Activated T-cell treated with anti-CD3 and anti-CD28 coated beads, Interleukin-2, amount 50 U/mL, for 24 hours (primary cell): ENCODE measurements at places on chromosomes 1 and 21.

- no peak for DNase-seq
Observed at GRCh38 chr1:5770981-5771765, 221.1 kb downstream of the NPHP4 start.

GRCh38 chr21:33266050-33266788 lies at the start of gene IL10RB:
TSS of gene IL10RB (plus strand) at chr21:33266367. CDS start at chr21:33266466, 99 bp downstream.
- DNase-seq, result peak; percentile 84

DNA sequence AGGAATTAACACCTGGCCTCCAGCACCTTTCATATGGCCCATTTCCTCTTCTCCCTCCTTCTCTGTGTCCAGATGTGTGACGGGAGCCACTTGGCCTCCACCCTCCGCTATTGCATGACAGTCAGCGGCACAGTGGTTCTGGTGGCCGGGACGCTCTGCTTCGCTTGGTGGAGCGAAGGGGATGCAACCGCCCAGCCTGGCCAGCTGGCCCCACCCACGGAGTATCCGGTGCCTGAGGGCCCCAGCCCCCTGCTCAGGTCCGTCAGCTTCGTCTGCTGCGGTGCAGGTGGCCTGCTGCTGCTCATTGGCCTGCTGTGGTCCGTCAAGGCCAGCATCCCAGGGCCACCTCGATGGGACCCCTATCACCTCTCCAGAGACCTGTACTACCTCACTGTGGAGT lies 5.6 kb downstream of the TMEM61 start:
- DNase-seq, result no peak

DNA sequence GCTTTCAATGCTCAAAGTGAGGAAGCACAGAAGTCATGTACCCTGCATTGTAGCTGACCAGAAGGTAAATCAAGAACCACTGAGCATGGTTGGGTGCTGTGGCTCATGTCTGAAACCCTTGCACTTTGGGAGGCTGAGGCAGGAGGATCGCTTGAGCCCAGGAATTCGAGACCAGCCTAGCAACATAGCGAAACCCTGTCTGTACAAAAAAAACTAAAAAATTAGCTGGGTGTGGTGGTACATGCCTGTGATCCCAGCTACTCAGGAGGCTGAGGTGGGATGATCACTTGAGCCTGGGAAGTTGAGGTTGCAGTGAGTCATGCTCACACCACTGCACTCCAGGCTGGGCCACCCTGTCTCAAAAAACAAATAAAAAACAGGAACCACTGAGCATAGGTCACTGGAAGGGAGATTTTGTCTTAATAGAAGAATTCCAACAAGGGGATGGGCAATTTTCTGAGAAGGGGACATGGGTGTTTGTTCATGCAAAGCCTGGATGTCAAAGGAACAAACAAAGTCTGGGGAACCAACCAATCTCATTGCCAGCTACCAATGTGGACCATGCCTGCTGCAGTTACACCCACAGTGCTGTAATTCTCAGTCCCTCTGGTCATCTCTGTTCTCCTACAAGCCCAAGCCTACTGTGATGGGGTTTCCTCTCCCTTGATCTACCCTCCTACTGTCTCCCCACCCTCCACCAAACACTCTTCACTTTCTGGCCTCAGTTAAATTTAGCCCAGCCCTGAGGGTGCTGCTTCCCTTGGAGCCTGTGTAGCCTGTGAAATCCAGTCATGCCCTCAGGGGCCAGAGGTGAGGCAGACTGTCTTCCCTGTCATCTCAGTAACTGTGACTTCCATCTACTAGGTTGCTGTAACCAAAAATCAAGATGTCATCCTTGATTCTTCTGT lies 47.9 kb downstream of the ELF3 start:
- no peak for DNase-seq
